Stimulated activated CD8-positive, alpha-beta memory T cell treated with anti-CD3 and anti-CD28 coated beads, Interleukin-7, amount 100 ng/mL, for 4 hours (primary cell): ENCODE measurements at places on chromosomes 7 and 10.

- no peak for DNase-seq
Observed at GRCh38 chr7:25583621-25584020, 355.3 kb upstream of the NPVF start.

DNA sequence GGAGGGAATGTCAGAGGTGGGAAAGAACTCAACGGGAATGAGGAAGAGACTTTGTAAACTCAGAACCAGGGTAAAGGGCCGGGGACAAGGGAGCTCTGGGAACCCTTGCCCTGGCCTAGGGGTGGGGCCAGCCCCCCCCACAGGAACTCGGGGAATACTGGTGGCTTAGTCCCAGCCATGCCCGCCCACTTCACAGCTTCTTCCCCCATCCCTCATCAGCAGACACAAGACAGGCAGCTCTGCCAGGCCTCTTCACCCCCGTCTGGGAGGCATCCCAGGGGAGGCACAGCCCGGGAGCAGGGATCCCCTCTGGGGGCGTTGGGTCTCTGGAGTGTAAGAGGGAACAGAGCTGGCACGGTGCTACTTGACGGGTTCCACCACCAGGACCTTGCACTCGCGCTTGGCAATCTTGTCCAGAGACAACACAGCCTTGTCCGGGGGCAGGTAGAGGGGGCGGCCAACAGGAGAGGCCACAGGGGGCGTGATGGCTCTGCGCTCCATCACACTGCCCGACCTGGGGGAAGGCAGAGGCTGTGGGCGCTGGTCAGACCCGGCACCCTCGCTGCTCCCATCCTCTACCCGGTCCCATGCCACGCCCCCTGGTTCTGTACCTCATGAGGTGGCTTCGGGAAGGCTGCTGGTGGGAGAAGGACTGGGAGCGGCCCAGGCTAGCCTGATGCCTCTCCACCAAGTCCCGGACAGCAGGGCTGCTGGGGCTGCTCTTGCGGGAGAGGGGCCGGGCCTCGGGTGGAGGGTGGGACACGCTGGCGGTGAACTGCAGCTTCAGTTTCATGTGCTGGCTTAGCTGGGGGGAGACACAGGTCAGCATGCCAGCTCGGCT, 3.7 kb downstream of the TRAPPC14 start:
- DNase-seq, result no peak

- DNase-seq, result no peak
Observed at GRCh38 chr7:99252166-99252895, 20.3 kb upstream of the MYH16 start.

- no peak for DNase-seq
Observed at GRCh38 chr10:131082201-131082850, 229.2 kb downstream of the TCERG1L start.

DNA sequence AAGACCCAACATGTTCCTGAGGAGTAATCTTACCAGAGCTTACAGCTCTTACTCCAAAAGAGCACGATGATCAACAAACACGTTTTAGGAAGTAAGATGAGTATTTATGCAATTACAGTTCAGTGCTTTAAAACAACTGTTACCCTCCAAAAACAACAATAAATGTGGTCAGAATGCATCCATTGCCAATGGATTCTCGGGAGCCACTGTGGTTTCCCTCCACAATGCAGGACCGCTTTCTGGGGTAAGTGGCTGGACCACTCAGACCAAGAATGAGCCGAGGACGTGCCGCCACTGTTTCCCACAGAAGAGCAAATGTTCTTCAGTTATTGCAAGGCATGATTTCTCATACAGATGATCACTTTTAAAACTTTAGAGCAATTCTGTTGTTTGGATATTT, 232.3 kb upstream of the MKLN1 start:
- no peak for DNase-seq

DNA sequence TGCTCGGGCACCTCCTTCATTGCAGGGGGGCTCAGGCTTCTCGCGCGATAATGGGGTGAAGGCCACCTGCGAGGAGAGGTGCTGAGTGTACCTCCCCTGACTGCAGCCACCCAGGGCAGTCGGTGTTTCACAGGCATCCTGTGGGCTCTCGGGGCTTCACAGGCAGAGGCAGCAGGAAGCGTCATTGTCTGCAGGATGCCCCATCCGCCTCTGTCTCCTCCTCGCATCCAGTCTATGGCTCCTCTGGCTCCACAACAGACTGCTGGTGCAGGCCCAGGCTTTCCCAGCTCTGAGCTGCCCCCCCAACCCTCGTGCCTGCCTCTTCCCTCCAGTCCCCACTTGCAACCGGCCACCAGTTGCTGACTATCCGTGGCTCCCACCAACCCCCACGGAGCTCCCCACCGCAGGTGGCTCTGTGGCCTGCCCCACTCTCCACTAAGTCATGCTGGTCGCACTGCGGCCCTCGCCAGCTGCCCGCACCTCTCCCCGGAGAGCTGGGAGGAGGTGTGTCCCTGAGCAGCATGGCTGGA, 36.5 kb downstream of the CAMK2B start:
- no peak for DNase-seq

DNA sequence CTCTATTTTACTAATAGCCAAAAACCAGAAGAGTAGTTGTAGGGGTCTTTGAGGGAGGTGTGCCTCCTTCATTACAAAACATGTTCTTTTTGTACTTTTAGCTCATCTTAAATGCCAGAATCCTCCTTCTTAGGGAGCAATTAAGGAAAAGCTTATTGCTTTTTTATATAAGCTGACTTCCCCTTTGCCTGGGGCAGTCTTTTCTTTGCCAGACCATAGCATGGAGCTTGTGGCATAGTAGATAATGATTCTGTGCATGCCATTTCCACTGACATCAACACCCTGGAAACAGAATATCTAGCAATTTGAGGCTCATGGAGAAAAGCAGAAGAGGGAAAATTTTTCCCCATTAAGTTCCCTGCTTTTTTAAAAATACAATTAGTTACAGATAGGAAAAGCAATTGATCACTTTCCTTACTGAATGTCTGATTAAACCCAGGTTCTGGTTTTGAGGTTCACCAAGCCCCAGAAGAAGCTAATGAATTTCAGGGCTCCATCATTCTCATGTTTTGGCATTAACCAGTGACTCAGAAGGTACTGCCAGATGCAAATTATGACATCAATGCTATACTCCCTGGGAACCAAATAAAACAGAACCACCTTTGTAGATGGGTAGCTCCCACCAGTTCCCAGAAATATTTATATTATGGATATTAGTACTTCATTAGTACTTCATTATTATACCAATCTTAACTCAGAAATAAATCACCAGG, 410.6 kb downstream of the KCNMA1 start:
- no peak for DNase-seq

GRCh38 chr10:70761031-70761601, 24.1 kb downstream of the TBATA start:
- no peak for DNase-seq

GRCh38 chr10:86182150-86182549, 184.4 kb downstream of the GRID1 start:
- DNase-seq, result no peak

- no peak for DNase-seq
Observed at GRCh38 chr10:380313-380940, 245.2 kb downstream of the ZMYND11 start.

DNA sequence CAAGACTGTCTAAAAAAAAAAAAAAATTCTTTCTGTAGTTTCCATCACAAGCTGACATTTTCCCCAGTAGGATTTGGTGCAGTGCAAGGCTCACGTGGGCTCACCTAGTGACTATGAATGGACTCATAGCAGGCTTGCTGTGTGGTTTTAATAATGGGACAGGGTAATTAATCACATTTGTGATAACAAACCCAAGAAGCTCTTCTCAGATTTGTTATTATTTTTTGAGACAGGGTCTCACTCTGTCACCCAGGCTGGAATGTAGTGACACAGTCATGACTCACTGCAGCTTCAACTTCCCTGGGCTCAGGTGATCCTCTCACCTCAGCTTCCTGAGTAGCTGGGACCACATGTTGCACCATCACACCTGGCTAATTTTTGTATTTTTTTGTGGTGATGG, 40.0 kb downstream of the NACAD start:
- no peak for DNase-seq

DNA sequence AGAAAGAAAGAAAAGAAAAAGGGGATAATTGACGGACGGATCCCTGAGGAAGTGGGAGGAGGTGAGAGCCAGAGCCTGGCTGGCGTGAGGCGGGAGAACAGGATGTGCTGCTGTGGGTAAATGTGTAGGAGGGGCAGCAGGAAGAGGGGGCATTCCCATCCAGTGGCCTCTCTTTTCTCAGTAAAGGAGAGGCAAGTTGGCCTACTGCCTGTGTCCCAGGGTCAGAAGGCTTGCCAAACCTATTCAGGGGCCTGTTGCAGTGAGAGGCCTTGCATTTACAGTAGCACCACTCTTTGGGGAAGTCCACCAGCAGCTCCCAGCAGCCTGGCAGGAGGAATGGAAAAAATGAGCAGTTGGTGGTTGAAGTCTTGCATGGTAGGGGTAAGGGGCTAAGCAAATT, 26.6 kb upstream of the ASCC1 start:
- DNase-seq, result no peak

DNA sequence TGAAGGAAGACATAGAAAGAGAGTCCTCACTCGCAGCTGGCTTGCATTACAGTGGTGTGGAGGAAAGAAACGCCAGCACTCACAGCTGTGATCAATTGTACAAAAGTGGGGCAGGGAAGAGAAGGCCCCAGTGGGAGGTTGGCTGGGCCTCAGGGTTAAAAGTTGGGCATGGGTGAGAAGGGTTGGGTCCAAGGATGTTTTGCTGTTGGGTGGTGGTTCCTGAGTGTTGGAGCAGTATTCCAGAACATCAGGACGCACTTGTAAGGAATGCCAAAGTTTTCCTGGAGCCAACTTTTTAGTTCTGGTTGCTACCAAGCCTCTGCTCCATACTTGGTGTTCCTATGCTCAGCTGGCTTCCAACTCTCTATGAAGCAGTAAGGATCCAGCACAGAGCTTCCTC, 55.4 kb upstream of the MKRN1 start:
- no peak for DNase-seq

DNA sequence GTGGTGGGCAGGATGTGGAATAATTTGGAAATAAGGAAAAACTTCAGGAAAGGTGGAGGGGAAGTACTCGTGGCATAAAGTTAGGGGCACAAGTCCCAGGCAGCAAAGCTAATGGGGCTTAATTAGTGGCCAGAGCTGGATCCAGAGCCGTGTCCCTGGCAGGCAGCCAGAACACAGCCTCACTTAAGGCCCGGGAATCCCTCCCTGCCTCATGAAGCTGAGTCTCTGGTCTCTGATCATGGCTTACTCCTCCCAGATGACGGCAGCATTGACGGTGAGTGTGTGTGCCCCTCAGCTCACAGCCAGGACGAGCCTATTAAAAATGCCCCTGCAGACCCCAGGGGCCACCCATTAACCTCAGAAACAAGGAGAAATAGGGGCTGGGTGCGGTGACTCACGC, 48.2 kb upstream of the NPTX2 start:
- DNase-seq, result no peak

- peak; percentile 45 for DNase-seq
Observed at GRCh38 chr7:92835261-92835850, 1.0 kb downstream of the CDK6 start.

GRCh38 chr7:96236198-96237039, 85.5 kb downstream of the SLC25A13 start:
- DNase-seq, result no peak

GRCh38 chr10:108850138-108850854, 1073.0 kb downstream of the XPNPEP1 start:
- no peak for DNase-seq

DNA sequence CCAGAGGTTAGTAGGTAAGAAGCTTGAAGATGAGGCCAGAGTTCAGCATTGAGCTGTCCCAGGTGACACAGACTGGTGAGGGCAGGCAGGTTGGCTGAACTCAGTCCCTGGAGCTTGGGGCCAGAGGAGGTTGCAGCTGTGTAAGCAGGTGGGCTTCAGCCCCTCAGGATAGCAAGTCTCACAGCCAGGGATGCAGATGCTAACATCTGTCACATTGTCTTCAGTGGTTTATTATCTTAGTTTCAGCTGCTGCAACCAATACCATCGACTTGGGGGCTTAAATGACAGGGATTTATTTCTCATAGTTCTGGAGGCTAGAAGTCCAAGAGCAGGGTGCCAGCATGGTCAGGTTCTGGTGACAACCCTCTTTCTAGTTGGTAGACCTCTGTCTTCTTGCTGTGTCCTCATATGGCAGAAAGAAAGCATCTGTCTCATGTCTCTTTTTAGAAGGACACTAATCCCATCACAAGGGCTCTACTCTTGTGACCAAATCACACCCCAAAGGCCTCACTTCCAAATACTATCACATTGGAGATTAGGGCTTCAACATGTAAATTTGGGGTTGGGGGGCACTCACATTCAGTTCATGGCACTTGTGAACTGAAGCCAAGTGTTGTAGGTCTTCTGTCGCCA, 146.2 kb downstream of the KIAA1217 start:
- no peak for DNase-seq

GRCh38 chr10:60286559-60286958, 103.1 kb downstream of the ANK3 start:
- DNase-seq, result no peak
